Natural killer cell treated with Interleukin-12 subunit alpha and Interleukin-12 subunit beta and Interleukin-15 and Interleukin-18, amount 100 ng/mL, for 72 hours (primary cell): ENCODE measurements at places on chromosomes 11 and 22.

DNA sequence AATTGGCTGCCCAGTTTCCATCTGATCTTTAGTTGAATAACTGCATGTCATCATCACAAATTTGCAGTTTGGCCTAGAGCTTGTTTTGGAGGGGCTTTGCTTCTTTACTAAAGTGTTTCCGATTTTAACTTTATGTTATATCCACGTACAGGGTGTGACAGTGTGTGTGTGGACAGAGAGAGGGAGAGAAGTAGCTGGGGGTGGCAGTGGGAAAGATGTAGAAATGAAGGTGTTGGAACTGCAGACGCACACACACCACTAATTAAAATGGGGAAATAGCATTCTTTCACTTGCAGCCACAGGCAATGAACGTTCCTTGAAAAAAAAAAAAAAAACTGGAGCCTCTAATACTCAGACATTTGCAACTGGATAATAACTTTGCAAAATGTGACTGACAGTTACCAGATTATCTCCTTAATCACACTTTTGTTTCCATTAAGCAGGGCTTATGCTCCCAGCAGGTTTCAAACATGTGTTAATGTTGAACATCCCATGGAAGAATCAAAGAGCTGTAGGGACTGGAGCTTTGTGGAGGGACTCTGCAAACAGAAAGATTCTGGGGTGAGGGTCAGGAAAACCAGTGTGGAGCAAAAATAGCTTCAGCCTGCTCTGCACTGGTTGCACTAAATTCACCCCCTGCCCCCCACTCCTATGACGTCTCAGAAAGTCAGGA is 238.1 kb upstream of the TENM4 start:
- no peak overlapping the region for H3K27ac ChIP-seq
- H3K4me1 ChIP-seq = no peaks in the 10 kb centered on the region
- DNase-seq = no peak

DNA sequence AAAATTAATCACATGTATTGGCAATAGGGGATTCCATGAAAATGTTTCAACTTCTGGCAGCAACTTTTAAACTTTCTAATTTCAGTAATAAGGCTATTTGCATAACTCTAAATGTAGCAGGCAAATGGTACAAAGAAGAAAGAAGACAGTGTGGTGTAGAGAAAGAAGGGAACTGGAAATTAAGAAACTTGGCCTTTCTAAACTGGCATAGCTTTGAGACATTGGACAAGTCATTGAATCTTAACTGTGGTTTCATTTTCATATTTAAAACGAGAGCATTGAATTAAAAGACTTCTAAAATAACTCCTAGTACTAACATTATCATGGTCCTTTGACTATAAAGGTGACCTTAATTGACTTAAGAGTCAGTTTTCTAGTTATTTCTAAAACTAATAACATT is 125.0 kb downstream of the UVRAG start:
- H3K4me3 ChIP-seq = no peak overlapping the region
- no peak overlapping the region for H3K27ac ChIP-seq
- no peak for DNase-seq
- no peaks in the 10 kb centered on the region for H3K27me3 ChIP-seq
- H3K4me1 ChIP-seq = no peaks in the 10 kb centered on the region

GRCh38 chr11:74307434-74307833 is 4.0 kb downstream of the P4HA3 start:
- H3K4me1 ChIP-seq = peaks cover 13% of the 10 kb centered on the region
- DNase-seq = no peak
- H3K4me3 ChIP-seq = no peak overlapping the region
- no peak overlapping the region for H3K27ac ChIP-seq
- H3K36me3 ChIP-seq = no peaks in the 10 kb centered on the region

- DNase-seq = no peak
- no peaks in the 10 kb centered on the region for H3K36me3 ChIP-seq
- no peak overlapping the region for H3K4me3 ChIP-seq
- H3K27ac ChIP-seq = no peak overlapping the region
- no peaks in the 10 kb centered on the region for H3K27me3 ChIP-seq
- peaks cover 8% of the 10 kb centered on the region for H3K4me1 ChIP-seq
Measured at GRCh38 chr22:37017356-37017755, 1.9 kb downstream of the TST start.

DNA sequence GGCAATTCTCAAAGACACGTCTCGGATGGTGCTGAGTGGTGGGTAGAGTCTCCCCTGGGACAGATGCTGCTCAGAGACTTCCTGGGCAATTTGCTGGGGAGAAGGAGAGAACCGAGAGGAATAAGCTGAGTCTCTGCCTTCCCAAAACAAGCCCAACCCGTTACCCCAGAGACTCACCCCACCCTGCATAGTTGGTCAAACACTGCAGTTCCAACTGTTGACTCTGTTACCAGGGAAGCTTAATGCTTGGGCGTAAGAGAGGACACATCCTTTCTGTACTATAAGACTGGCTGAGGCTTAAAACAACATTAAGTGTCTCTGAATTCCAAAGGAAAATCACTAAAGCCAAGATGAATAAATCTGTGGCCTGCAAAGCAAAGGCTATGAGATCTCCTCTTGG is 68.1 kb downstream of the CCDC81 start:
- H3K4me3 ChIP-seq = no peak overlapping the region
- H3K36me3 ChIP-seq = no peaks in the 10 kb centered on the region
- H3K27ac ChIP-seq = no peak overlapping the region

GRCh38 chr11:9528136-9528501 is 45.4 kb upstream of the WEE1 start:
- no peak overlapping the region for H3K27ac ChIP-seq
- H3K36me3 ChIP-seq = peaks cover 5% of the 10 kb centered on the region
- no peaks in the 10 kb centered on the region for H3K27me3 ChIP-seq
- no peak overlapping the region for H3K4me3 ChIP-seq
- H3K4me1 ChIP-seq = no peaks in the 10 kb centered on the region
- DNase-seq = no peak

DNA sequence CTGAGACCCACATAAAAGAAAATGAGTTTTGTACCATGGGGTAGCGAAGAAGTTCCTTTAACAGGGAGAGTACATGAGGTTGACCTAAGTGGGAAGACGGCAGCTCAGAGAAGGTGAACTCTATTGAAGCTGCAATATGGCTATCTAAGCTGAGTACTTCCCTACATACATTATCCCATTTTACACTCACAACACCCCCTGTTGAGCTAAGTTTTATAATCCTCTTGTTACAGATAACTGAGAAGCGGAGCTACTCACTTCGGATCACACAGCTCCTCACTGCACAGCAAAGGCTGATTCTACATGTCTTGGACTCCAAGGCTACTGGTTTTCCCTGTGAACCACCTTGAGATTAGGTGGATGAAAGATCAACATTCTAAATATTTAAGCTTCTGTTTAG is 8.2 kb upstream of the PIWIL4 start:
- H3K36me3 ChIP-seq = no peaks in the 10 kb centered on the region
- peaks cover 4% of the 10 kb centered on the region for H3K4me1 ChIP-seq
- no peak for DNase-seq
- H3K27me3 ChIP-seq = no peaks in the 10 kb centered on the region
- H3K4me3 ChIP-seq = no peak overlapping the region

- peaks cover 40% of the 10 kb centered on the region for H3K4me1 ChIP-seq
- peak overlapping the region; percentile 76 for H3K4me3 ChIP-seq
- DNase-seq = peak; percentile 63
Measured at GRCh38 chr11:35013514-35014233, 97.3 kb downstream of the PDHX start.

DNA sequence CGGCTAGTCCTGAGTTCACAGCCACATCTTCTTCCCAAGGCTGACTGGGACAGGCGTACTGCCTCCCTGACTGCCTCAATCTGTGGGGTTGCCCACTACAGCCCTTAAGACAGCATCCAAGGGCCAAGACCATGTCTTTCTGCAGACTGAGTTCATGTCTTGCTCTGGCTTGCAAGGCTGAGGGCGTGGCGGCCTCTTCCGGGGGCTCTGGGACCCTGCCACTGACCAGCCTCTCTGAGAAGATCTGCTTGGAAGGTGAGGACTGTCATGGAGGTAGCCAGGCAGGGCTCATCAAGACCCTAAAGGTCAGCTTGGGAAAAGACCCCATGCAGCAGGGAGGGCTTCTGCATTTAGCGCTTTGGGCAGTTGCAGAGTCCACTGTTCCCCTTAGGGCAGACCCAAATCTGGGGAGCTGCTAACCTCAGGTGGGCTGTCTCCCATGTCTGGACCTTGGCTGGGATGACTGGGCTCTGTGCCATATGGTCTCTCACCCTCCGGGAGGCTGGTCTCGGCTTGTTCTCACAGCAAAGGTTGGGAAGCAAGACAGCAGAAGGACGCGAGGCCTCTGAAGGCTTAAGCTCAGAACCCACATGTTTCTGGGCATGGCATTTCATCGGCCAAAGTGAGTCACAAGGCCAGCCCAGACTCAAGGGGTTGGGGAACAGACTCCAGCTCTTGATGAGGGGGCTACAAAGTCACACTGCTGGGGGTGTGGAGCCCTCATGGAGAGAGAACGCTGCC is 109.1 kb upstream of the LMO1 start:
- H3K27me3 ChIP-seq = no peaks in the 10 kb centered on the region
- no peaks in the 10 kb centered on the region for H3K4me1 ChIP-seq
- DNase-seq = no peak
- H3K36me3 ChIP-seq = no peaks in the 10 kb centered on the region

GRCh38 chr11:94638902-94639373 is 71.8 kb downstream of the PIWIL4 start:
- H3K4me1 ChIP-seq = peaks cover 8% of the 10 kb centered on the region
- H3K36me3 ChIP-seq = no peaks in the 10 kb centered on the region
- no peak overlapping the region for H3K27ac ChIP-seq
- H3K27me3 ChIP-seq = peaks cover 7% of the 10 kb centered on the region

DNA sequence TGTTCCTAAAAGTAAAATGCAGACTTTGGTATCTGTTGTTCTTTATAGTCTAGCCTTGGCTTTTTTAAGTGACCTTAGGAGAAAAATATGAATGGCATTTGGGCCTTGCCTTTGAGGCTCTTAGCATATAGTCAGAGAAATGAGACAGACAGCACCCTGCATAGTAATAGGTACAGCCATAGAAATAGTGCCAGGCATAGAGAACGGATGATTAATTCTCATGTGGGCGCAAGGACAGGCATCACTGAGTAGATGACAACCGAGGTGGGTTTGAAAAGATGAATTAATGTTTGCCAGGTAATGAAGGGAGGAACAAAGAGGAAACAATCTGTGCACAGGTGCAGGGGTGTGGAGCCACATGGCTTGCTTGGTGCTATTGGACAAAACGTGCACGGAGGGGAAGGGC is 90.5 kb downstream of the BMAL1 start:
- no peak overlapping the region for H3K27ac ChIP-seq
- no peak overlapping the region for H3K4me3 ChIP-seq
- DNase-seq = no peak
- no peaks in the 10 kb centered on the region for H3K4me1 ChIP-seq

DNA sequence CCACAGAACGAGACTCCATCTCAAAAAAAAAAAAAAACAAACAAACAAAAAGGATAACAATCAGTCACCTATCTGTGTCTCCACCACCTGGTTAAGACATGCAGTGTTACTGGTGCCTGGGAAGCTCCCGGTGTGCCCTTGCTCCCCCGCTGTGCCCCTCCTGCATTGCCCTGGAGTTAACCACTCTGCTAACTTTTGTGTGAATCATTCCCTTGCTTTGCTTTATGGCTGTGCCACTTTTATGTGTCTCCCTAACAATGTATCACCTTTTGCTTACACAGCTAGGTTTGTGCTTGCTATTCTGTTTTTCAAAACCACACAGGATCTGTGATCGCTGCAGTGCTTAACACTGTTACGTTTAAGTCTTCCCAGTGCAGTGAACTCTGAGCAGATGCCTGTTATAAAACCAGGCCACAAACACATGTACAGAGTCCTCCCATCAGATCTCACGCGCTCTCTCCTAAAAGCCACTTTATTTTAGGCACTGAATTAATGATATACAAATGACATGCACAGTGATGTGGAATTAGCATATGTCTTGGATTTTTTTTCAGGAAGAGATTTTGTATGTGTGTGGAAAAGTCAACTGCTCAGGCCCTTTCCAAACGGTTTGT is 69.9 kb downstream of the BUD13 start:
- no peak for DNase-seq
- peaks cover 7% of the 10 kb centered on the region for H3K4me1 ChIP-seq
- no peak overlapping the region for H3K4me3 ChIP-seq
- H3K27me3 ChIP-seq = peaks cover 5% of the 10 kb centered on the region
- H3K36me3 ChIP-seq = no peaks in the 10 kb centered on the region
- H3K27ac ChIP-seq = no peak overlapping the region

- H3K4me1 ChIP-seq = no peaks in the 10 kb centered on the region
- H3K36me3 ChIP-seq = no peaks in the 10 kb centered on the region
- H3K4me3 ChIP-seq = no peak overlapping the region
- no peak overlapping the region for H3K27ac ChIP-seq
- H3K27me3 ChIP-seq = no peaks in the 10 kb centered on the region
- no peak for DNase-seq
Measured at GRCh38 chr11:80532633-80533232, 1091.9 kb upstream of the TENM4 start.

DNA sequence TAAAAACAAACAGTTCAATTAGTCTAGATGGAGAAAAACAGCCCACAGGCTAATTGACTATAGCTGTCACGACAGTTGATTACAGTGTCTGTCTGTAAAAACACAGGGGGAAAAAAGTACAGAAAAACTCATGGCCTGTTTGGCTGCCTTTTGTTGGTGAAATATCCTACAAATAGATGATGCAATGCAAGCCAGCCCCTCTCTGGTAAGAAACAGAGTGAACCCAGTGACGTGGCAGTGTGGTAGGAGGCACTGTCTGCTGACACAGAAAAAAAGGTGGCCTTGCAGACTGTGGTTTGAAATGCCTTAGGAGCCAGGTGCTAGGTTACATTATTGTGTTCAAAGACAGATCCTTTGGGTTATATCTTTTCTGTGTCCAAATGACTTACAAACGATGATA is 431.4 kb upstream of the CCDC90B start:
- no peaks in the 10 kb centered on the region for H3K4me1 ChIP-seq
- DNase-seq = no peak
- no peaks in the 10 kb centered on the region for H3K36me3 ChIP-seq
- no peak overlapping the region for H3K27ac ChIP-seq
- no peaks in the 10 kb centered on the region for H3K27me3 ChIP-seq

GRCh38 chr22:44002997-44003396 is 21.1 kb upstream of the PARVB start:
- no peak overlapping the region for H3K27ac ChIP-seq
- H3K4me1 ChIP-seq = no peaks in the 10 kb centered on the region
- H3K36me3 ChIP-seq = no peaks in the 10 kb centered on the region
- H3K27me3 ChIP-seq = no peaks in the 10 kb centered on the region
- H3K4me3 ChIP-seq = no peak overlapping the region

DNA sequence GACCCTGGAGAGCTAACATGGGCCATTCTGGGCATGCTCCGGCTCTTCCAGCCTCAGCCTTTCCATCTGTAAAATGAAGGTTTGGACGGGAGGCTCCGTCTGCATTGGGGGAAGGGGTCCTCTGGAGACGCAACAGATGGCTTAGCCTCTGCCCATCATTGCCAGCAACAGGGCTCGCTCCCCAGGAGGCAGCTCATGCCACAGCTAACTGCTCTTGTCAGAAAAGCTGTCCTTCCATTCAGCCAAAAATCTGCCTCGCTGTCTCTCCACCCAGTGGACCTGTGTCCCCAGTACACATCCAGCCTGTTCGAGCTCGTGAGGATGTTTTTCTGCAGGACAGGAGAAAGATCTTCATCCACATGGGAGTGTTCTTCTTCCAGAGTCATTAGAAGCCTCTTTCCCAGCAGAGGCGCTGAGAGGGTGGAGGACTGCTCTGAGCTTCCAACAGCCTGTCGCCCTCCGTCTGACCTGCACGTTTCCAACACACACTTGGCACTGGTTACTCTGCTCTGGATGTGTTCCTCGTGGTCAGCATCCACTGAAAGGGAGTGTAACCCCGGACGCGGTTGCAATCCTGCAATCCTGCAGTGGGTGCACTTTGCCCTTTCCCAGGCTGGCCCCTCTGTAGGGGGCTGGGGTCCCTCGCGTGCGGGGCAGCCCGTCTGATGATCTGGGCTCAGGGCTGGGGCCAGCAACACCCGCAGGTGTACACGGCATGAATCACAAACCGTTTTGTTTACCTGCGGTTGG is 1340.9 kb downstream of the TBC1D22A start:
- H3K36me3 ChIP-seq = peaks cover 2% of the 10 kb centered on the region
- DNase-seq = no peak
- no peak overlapping the region for H3K4me3 ChIP-seq
